Activated CD4-positive, alpha-beta memory T cell treated with anti-CD3 and anti-CD28 coated beads for 36 hours (primary cell): ENCODE measurements at places on chromosomes 2 and 18.

DNA sequence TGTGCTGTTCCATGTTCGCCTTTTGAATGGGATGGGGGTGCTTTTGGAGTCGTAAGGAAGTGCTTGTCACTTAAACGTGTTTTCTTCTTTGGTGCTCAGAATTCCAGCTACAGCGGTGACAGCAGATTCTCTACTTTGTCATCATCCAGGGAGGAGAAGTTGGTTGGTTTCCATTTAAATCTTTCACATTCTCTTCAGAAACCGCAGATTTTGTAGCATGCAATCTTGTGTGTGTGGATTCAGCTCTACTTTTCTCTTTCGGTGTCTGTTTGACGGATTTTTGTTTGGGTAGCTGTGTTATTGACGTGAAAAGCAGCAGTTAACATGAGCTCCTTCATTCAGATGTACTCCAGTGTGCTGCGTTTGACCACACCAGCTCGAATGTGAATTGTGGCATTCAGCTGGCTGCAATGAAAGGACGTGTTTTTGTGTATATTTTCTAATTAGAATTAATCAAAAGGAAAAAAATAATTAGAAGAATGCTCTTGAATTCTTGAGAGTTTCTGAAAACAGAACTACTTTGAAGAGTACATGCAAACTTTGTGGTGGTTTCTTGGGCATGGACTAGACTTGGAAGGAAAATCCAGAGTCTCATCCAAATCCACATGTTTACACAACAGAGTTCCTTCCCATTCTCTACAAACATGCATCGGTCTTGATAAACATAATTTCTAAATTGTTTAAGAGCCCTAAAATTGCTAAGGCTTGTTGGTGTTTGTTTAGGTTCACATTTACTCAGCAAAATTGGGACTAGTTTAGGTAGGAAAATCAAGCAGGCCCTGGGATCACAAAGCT is 68.7 kb upstream of the RBM44 start:
- no peak for DNase-seq

DNA sequence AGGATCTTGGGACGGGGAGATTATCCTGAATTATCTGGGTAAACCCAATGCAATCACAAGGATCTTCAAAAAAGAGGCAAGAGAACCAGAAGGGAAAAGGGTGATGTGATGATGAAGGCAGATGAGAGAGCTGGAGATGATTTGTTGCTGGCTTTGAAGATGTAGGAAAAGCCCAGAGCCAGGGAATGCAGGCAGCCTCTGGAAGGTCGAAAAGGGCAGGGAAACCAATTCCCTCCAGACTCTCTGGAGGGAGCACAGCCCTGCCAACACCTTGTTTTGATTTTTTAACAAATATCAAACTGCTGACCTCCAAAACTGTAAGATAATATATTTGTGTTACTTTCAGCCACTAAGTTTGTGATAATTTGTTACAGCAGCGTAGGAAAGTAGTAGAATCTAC is 48.9 kb upstream of the IL1R2 start:
- no peak for DNase-seq

- DNase-seq = peak; percentile 83
Measured at GRCh38 chr2:230661072-230661957, 51.3 kb upstream of the CAB39 start.

GRCh38 chr2:43051338-43051737 is 175.1 kb downstream of the ZFP36L2 start:
- DNase-seq = peak; percentile 38

GRCh38 chr2:107681936-107682335 is 144.8 kb upstream of the RGPD4 start:
- no peak for DNase-seq

DNA sequence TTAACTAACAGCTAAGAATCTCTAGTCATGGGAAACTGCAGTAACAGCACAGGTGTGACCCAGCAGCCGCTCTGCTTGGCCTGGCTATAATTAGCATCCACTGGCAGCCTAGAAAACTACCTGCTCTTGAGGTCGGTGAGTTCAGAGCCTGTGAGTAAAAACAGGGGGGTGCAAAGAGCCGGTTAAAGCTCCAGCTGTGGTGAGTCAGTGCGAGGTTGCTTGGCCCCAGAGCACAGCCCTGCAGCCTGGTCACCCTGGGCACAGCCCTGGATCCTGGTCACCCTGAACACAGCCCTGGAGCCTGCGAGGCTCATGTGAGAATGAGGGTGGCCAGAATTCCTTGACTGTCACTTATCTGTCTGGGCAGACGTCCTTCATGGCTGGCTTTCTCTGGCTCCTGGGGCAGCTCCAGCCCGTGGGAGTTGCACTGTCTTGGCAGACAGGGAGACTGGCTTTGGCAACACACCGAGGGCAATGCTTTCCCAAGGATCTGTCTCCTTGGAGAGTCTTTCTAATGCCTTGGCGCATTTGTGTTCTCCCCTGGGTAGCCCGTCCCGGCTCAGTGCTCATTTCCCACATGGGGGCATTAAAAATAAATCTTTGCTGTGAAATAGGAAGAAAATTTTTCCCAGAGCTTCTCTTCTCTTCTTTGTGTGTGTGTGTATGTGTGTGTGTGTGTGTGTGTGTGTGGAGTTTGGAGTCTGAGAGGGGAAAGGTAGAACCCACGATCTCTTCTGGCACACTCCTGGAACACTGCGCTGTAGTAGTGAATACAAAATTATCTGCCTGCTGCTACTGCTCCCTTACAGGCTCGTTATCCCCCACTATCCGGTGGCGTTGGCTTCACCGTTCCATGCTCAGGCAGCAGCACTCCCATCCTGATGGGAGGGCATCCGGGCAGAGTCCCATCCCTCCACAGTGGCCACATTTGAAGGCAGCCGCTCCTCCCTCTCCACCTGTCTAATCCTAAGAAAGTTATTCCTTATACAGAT is 250.2 kb upstream of the MEX3C start:
- no peak for DNase-seq

DNA sequence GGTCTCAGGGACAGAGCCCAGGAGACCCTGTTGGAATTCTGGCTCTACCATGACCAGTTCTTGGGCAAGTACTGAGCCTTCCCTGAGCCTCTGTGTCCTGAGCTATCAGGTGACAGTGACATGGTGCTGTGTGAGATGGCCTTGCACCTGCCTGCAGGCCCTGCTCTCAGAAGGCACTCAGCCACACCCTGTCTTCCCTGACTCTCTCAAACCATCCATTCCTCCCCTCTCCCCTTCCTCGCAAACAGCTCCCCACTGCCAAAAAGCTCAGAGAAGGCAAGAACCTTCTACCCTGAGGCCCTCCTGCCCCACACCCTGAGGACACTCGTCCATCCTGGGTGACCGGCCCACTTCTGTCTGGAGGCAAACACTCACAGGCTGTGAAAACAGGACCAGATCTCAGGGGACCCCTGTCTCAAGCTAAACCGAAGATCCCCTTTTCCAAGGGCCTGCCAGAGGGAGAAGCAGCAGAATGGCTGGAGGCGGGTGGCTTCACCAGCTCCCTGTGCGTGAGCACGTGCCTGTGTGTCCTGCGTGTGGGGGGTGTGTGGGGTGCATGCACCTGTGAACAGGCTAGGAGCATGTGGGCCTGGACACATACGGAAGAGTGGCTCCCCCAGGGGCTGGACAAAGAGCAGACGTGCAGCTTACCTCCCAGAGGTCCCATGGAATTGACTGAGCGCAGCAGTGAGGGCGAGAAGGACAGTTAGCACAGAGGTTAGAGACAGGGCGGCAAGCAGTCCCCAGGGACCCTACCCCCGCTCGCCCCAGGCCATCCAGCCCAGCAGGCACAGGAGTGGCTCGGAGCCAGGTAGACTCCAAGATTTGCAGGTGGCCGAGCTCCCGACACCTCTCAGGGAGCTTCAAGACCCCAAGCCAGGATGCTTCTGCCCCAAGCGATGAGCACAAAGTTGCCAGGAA is 53.9 kb downstream of the BIN1 start:
- no peak for DNase-seq

GRCh38 chr2:72612614-72613160 is 213.1 kb downstream of the EXOC6B start:
- DNase-seq = no peak
